AG04449 (cell line): ENCODE measurements at places on chromosomes 13 and 19.
A peak's percentile ranks its signal among the peaks of the same experiment; 100 is the strongest.

- no peak for DNase-seq
Measured at GRCh38 chr19:1849886-1850398, 1.7 kb upstream of the REXO1 start.

DNA sequence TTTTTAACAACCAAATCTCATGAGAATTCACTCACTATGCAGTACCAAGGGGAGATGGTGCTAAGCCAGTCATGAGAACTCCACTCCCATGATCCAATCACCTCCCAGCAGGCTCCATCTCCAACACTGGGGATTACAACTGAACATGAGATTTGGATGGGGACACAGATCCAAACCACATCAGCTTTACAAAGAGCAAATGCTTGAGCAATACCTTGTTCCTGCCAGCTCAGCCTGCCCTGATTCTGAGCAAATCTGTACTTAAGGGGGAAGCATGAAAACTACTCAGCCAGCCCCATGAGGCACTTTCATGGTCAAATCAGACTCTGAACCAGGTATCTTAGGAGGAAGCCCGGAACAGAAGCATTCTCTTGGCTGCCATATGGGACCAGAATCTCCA, 259.9 kb downstream of the TBC1D4 start:
- DNase-seq = no peak

DNA sequence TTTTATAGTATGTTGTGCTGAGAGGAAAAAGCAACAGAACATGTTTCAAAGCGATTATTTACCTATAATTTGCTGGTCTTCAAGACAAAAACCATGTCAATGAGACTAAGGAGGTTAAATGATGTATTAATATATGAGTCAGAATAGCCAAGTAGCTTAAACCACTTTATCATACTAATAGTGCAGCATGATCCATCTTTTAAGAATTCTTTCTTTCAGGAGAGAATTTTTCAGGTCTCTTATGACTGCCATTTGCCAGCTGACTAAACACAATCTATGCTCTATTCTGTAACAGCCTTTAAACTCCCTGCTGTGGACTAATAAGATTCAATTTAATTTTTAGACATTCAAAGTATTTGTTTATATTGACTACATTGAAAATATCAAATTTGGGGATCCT, 93.7 kb downstream of the TRPC4 start:
- DNase-seq = no peak

GRCh38 chr19:6806488-6806887, 34.0 kb downstream of the VAV1 start:
- DNase-seq = no peak

DNA sequence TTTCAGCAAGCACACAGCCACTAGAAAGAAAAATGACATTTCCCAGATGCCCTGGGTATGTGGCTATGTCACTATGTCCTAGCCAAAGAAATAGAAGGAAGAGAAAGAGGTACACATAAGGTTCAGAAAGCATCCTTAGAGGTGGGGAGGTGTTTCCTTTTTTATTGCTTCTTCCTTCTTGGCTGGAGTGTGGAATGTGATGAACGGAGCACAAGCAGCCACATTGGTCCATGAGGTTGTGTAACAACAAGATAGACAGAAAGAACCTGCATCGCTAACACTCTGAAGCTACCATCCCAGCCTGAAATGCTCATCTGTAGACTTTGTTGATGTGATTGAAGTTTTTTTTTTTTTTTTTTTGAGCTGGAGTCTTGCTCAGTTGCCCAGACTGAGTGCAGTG, 6.7 kb downstream of the SLC25A23 start:
- DNase-seq = no peak

DNA sequence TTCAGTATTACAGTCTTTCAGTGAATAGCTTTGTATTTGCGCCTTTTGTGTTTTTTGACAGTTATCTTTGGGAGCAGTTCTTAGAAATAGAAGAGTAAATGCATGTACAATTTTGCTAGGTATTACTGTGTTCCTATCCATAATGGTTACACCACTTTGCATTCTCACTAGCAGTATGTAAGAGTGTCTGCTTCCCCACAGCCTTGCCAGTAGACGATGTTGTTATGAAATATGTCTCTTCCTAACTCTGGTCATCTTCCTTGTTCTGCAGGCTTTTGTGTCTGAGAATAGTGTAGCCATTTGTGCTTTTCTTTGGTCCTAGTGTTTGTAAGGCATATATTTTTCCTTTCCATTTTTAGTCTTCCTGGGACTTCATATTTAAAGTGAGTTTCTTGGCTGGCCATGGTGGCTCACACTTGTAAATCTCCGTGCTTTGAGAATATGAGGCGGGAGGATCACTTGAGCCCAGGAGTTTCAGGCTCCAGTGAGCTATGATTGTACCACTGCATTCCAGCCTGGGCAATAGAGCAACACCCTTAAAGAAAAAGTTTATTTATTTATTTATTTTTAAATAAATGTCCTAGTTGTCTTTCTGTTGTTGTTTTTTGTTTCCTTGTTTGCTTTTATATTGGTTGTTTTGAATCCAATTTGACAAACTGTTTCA, 140.3 kb downstream of the PDS5B start:
- no peak for DNase-seq

DNA sequence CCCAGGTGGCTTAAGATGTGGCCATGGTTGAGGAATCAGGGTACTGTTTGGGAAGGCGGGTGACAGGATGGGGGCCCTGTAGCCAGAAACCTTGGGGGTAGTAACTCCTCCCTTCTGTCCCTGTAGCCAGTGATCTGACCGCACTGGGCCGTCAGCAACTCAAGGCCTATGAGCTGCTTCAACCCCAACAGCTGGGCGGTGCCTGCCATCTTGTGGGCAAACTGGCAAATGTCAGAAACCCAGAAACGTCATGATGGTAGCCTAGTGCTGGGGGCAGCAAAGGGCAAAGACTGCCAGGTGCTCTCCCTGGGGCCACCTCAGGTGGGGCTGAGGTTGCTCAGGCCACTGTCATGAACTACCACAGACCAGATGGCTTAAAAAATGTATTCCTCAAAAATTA, 3.5 kb downstream of the COPE start:
- no peak for DNase-seq

DNA sequence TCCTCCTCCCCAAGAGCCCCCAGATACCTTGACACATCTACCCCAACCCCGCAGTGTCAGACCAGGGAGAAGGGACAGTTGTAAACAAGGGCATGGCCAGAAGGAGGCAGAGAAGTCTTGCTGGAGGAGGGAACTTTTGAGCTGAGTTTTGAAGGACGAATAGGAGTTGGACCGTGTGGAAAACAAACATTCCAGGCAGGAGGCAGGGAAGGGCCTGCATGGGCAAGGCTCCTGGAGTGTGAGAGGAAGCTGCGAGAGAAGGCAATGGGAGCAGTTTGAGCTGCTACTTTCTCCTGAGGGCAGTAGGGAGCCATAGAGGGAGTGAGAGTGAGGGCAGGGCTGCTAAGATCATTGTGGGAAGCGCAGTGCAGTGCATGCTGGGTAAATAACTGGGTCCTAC, 23.3 kb downstream of the IL12RB1 start:
- DNase-seq = no peak

- no peak for DNase-seq
Measured at GRCh38 chr13:92403606-92404005, 823.0 kb upstream of the GPC6 start.

GRCh38 chr13:106701771-106702341, 133.9 kb upstream of the ARGLU1 start:
- no peak for DNase-seq

DNA sequence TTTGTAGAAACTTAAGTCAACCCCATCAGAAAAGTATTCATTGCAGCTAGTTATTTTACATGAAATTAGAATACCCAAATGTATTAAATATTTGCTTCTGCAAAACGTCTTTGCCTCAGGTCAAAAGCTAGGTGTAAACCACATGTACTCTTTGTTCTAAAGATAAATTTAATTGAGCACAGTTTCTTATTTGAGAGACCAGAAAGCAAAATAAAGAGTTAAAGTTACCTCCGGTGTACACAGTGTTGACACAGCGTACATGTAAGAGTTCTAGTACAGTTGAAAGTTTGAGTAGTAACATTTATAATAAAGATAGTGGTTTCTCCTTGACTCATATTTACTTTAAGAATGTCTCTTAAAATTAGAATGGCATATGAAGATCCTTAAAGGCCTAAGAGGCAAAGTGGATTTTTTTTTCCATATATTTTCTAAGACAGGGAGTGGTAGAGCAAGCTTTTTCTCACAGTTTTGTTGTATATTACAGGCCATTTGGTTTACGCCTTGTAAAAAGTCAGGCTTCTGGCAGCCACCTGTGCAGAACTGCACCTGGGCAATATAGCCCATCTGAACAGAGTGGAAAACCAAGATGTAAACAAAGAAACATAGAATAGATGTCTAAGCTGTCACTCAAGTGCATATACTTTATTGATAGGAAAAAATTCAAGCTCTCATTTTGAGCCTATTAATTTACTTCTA, 2.9 kb downstream of the LRCH1 start:
- DNase-seq = no peak

GRCh38 chr13:37984357-37984756, 114.8 kb upstream of the TRPC4 start:
- no peak for DNase-seq

DNA sequence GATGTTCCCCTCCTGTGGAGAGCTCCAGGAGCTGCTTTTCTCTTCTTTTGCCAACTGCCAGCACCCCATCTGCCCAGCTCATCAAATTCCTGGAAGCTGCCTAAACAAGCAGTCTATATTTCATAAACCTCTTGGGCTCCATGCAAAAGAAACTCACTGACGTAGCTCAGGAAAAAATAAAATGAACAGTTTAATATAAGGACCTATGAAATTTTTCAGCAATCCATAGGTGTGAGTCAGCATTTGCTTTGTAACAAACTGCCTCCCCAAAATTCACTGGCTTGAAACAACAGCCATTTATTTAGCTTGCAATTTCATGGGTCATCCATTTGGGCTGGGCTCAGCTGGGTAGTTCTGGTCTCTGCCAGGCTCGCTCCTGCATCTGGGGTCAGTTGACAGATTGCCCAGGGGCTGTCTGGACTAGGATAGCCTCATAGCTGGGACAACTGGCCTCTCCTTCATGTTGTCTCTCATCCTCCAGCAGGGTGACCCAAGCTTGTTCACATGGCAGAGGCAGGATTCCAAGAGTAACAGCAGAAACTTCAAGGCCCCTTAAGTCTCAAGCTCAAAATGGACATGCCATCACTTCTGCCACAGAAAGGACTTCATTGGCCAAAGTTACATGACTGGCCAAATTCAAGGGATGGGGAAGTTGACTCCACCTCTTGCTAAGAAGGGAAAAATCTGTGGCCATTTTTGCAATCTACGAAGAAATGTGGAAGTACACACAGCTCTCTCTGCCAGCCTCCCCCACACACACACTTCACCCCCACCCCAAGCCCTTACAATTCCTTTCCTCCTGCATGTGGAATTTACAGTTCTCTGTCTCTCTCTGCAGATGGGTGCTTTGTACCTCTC, 7.9 kb upstream of the PVR start:
- no peak for DNase-seq

DNA sequence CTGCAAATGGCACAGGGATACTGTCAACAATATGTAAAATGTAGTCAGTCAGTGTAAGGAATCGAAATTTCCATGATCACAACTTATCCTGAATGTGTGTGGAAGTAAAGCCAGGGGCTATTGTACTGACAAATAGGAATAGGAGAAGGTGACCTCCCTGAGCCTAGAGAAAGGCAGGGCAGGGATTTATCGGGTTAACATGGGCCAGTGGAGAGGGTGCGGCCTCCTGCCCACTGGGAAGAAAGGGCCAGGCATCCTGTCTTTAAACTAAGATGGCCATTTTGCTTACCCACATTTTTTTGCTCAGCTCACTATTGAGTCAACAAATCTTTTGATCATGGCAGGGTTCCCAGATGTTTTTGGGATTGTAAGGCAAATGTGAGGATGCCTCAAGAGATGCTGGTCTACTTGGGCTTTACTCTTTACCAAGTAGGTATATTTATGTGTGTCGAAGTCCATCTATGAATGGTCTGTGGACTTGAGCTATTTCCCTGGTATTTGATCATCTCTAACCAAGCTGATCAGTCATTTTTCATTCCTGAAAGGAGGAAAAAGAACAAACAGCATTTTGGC, 116.6 kb upstream of the RNF113B start:
- no peak for DNase-seq

GRCh38 chr19:28831462-28831861, 381.5 kb downstream of the UQCRFS1 start:
- no peak for DNase-seq

GRCh38 chr13:51323824-51324511, 15.5 kb upstream of the SERPINE3 start:
- DNase-seq = no peak

DNA sequence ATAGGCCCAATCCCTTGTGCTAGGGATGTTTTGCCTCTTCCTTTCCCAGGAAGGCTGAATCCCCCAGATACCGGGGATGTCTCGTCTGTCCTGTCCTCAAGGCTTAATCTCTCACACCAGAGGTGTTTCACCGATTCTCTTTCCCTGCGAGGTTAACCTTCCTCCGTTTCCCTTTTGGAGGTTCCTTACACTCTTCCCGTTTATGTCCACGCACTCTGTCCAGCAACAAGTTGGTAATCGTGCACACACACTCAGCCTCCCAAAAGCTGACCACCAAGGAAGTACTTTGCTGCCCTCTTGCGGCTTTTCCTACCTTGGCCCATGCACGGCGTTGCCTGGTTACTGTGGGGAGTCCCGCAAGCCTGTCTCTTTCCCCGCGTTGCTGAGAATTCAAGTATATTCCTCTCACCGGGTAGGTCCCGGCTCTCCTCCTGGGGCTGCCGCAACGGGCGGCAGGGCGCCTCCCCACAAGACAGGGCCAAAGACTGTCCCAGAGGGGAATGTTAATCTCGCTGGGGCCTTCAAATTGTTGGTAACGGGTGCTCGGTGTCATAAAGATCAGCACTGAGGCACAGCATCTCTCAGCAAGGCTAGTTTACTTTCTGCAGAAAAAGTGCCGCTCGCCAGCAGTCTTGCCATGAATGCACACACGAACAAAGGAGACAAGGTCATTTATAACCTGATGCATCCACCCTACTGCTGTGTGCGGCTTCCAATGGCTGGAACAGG, 36.7 kb upstream of the CD177 start:
- no peak for DNase-seq

- no peak for DNase-seq
Measured at GRCh38 chr19:41871573-41872383, 5.3 kb upstream of the CD79A start.

DNA sequence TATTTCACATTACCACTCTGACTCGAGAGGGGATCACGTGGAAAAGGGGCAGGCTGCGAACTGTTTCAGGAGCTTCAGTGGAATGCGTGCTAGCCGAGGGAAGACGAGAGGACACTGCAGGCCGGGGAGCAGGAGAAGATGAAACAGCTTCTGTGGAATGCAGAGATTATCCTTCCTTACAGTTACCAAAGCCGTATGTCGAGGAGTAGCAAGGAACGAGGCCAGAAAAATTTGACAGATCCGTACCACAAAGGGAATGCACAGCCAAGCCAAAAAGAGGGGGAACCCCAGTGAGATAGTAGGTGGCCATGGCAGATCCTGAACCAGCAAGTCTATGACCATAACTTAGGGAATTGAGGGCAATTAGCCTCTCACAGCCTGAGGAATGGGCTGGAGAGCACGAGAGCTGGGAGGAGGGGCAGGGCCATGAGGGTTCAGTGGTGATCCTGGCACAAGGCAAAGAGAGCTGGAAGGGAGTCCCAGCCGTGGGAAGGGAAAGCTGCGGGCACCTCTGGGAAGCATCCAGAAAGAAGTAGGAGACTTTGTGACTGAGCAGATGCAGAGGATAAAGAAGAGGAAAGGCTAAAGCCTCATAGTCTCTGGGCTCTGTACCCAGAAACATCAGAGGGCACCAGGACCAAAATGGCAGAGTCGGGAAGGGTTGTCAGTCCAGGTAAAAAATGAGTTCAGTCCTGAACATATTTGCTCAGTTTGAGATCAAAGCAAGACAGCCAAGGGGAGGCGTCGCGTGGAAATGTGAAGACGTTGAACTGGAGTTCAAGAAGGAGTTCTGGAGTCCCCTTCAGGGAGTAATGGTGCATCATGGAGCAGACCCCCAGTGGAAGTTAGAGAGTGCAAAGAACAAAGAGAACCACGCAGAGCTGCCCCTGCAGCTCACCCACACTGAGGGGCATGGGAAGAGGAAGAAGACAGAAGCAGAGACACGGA, 5.1 kb downstream of the COL4A1 start:
- DNase-seq = peak; percentile 65
